ENCODE measurements at places on chromosomes 12 and 14.

GRCh38 chr12:105030820-105031807 is 45.0 kb downstream of the NOPCHAP1 start:
- DNase-seq: no peak

DNA sequence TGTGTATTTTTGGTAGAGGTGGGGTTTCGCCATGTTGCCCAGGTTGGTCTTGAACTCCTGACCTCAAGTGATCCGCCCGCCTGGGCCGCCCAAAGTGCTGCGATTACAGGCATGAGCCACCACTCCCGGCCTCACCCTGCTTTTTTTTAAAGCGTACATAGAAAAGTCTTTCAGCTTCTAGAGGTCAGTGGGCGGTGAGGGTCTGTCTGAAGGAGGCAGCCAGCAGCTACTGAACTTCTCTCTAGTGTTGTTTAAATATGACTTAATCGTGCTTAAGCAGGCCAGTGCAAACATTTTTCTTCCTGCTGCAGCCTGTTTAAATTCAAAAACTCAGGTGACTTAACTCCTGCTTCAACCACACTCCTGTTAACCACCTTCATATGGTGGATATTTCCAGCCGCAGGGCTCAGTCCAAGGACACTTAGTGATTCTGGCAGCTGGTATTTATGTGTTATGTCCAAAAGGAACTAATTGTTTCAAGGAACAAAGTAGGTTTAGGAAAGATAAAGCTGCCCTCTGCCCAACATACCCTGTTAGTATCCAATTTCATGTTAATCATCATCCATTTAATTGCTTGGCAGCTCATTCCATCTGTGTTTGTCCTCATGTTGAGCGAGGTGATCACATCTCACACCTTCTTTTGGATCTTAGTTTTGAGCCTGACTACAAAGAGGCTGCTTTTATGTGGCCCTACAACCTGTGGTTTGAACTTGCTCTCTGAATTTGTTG is 2.0 kb downstream of the PRKAB1 start:
- no peak for DNase-seq

DNA sequence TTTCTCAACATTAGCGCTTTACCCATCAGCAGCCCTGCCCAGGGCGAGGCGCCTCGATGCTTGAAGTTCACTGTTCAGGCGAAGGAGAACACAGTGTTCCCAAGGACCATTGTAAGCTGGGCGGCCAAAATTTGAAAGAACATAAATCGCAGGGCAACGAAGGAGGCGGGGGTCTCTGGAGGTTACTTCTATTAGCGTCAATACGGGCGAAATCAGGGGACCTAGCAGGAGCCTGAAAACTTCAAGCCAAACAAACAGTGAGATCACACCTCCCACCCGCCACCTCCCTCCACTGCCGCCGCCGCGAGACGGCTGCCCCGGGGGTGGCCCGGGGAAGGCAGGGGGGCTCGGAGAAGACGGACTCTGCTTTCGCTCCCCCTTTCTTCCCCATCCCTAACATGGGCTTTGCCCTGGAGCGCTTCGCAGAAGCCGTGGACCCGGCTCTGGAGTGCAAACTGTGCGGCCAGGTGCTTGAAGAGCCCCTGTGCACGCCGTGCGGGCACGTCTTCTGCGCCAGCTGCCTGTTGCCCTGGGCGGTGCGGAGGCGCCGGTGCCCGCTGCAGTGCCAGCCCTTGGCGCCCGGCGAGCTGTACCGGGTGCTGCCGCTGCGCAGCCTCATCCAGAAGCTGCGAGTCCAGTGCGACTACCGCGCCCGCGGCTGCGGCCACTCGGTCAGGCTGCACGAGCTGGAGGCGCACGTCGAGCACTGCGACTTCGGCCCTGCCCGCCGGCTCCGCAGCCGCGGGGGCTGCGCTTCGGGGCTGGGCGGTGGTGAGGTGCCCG is at the start of gene PDZRN4:
Gene PDZRN4 (plus strand): TSS at position 263 of the 783 bp plus-strand sequence.
- no peak for DNase-seq

DNA sequence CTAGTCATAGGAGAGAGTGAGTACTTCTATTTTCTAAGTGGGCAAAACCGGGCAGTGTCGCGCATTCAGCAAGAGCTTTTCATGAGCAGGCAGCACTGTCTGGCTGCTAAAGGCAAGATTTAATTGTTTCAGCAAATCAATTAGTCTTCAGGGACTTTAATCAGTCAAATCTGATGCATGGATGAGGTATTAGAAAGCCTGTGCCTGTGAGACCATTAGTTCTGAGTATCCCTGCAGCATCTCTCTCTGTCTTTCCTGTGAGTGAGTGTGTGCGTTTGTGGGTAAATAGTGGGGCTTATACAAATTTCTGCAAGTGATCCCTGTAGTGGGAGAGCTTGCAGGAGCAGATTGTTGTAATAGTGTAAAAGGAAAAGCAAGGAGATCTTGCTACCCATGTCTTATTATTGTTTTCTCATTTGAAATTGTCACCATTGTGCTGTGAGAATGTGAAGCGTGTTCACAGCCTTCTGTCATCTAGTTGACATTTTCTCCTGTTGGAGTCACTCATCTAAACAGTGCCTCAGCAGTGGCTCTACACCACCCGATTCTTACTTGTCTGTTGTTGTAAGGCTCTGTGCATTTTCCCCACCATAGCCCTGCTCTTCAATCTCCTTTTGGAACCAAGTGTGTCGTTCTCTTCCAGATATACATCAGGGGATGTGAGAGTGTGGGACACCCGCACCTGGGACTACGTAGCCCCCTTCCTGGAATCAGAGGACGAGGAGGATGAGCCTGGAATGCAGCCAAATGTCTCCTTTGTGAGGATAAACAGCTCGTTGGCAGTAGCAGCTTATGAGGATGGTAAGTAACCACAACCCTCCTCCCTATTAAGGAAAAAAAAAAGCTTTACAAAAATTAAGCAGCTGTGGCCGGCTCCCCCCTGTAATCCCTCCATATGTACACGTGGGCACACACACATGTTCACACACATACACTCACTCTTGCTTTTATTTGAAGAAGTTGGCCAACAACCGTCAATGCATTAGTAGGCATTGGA is 53.6 kb downstream of the FBXW8 start:
- DNase-seq: no peak

DNA sequence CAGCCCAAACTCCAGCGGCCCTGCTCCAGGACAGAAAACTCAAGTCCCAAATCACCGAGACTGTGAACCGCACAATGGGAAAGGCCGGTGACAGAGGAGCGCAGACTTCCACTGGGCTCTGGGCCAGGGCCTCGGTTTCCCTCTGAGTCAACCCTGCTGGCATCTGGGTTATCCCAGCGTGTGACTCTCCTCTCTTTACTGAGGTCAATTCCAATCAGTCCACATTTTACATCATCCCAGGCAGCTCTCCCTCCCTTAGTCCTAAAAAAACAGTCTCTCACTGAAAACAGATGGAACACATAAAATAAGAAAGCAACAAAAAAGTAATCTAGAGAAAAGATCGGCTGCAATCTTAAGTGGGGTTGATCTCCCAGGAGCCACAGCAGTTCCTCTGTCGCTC is 36.9 kb downstream of the ITPK1 start:
- DNase-seq: no peak

GRCh38 chr14:63692310-63693020 is 35.4 kb downstream of the SGPP1 start:
- no peak for DNase-seq

DNA sequence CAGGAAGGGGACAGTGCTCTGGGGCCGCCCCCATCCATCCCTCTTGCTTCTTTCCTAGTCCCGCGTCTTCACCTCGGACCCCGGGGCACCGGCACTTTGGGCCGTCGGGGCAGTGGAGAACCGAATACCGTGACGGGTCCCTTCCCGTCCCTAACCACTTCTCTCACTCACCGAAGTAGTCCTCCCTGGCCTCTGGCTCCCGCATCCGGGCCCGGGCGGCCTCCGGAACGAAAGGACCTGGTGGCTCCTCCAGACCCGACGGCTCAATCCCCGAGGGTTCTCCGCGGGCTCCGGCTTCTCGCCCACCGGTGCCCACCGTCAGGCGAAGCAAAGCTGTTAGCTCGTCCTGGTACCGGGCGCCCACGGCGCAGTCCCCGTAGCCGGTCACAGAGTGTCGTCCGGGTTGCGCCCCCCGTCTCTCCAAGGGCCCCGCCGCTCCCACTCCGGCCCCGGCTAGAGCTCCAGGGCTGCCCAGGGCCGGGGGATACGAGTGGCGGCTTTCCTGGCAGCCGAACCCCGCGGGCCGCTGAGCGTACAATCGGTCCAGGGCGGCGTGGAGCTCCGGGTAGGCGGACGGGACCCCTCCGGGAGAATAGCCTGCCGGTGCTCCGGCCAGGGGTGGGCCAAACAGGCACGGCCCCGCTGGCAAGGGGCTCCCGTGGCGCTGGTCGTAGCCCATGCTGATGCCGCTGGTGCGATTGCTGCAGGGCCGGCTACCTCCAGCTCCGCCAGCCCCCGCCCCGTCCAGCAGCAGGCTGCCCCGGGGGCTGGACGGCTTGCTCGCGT is 1.1 kb downstream of the AJUBA start:
- no peak for DNase-seq

DNA sequence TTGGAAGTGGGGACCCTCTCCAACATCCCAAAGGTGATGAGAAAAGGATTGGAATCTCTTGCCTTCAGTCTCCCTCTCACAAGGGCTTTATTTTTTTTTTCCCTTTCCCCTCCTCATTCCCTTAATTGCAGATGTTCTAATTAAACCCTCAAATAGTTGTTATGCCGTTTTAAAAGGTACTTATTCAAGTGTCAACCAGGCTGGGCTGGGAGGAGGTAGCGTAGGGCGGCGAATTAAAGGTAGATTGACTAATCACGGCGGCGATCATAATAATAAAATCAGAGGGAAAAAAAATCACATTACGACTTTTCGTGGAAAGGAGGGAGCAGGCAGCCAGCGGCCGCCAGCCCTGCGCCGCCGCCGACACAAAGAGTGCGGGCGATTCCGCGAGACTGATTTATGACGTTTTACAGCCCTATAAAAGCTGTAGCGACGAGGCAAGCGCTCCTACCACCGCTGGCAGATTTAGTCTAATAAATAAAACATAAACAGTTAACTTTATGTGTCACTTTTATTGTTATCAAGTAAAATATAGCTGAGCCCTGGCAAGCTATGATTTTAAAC is 1.7 kb upstream of the HOXC4 start:
- DNase-seq: no peak

GRCh38 chr14:33369972-33370371 is 431.3 kb downstream of the NPAS3 start:
- no peak for DNase-seq

DNA sequence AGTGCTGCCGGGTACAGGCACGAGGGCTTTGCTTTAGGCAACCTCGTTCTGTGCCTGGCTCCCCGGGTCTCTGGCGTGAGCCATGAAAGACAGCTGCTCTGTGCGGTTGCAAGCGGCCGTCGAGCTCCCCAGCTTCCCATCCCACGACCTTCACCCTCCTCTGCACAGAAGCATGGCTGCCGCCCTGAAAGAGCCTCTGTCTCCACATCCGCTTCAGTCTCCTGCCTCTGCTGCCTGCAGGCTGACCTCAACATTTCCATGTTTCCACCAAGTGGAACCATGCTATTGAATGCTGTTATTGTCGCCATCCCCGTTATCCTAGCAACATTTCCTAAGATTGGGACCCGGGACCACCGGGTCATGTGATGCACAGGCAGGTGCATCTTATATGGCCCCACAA is 57.1 kb downstream of the KDM2B start:
- DNase-seq: no peak

DNA sequence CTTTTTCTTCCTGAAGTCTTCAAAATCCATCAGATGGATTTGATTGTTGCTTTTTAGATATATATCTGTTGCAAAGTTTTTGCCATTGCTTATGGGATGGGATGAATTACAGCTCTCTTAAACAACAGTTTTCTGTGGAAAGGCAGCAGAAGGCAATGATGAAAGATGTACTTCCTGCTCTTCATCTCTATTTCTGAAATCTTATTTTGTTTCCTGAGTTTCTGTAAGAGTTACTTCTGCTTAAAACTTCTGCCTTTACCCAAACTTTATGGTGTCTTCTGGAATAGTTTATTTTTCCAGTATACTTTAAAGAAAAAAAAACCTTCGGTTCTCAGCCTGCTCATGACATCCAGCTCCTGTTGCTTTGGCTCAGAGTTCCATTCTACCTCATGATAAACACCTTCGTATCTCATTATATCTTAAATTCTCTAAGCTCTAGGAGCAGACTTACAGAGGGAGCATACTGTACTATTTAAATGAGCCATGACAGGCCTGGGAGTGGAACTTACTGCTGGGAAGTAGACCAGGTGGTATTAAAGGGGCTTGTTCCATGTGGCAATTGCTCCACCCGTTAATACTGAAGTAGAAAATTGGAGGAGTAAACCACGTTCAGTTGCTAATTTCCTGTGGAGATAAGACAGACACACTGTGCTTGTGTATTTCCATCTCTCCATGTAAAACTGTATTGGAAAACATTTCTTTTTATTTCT is 288.4 kb downstream of the FBXL14 start:
- no peak for DNase-seq

DNA sequence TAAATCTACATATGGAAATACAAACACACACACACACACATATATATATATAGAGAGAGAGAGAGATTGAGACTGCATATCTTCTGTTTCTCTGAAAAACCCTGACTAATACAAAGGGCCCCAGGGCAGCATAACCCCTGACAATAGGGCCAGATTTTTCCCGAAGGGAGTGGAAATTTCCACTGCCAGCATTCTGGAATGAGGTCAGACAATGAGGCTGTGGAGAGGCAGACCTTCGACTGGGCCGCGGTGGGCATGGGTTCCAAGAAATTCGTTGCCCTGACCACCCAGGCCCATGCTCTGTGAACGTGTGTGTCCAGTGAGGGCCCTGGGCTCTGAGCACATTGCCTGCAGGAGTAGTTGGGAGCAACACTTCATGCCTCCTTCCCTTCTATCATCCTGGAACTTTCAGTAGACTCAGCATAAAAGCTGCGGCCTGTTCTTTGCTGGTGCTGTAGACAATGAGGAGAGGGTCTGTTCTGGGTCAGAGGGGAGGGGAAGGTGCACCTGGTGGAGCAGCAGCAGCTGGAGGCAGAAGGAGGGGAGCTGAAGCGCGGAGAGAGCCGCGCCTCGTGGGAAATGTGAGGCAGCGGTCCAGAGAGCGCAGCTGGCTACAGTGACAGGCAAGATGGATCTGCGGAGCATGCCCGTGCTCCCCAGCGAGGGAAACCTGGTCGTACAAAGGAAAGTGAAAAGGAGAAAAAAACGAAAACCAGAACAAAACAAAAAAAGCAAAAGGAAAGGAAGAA is 25.6 kb upstream of the CCDC60 start:
- DNase-seq: no peak

GRCh38 chr14:76760331-76761135 is 735 bp upstream of the VASH1 start:
- no peak for DNase-seq

GRCh38 chr12:111451232-111451631 is 45.5 kb downstream of the SH2B3 start:
- no peak for DNase-seq

DNA sequence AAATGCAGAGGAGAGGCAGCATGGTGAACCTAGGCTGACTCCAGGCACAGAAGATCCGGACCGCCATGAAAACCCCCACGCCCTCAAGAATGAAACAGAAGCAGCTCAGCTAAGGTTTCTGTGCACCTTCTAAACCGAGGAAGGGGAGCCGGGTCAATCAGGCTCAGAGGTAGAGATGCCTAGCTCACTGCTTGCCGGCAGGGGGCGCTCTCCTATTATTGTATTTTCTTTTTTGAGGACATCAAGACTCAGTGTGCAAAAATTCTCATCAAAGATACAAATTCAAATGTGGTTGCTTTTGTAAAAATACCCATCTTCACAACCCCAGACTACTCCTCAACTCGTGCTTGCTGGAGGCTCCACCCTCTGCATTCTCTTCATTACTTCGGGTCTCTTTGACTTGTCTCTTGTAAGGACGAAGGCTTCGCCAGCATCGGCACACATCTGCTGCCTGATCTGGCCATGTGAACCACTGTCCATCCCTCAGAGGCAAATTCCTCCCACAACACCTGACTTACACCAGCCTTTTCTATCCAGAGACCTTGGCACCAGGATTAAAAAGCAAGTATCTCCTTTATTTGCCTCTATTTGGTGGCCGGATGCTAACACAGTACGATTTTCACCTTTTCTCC is 33.4 kb upstream of the RNASE3 start:
- peak; percentile 54 for DNase-seq
